Suprapubic skin (tissue), 4 donors: ENCODE measurements at places on chromosomes 12 and 14.

- DNase-seq: no peak
Observed at GRCh38 chr14:72555609-72556000, 338.3 kb downstream of the DPF3 start.

DNA sequence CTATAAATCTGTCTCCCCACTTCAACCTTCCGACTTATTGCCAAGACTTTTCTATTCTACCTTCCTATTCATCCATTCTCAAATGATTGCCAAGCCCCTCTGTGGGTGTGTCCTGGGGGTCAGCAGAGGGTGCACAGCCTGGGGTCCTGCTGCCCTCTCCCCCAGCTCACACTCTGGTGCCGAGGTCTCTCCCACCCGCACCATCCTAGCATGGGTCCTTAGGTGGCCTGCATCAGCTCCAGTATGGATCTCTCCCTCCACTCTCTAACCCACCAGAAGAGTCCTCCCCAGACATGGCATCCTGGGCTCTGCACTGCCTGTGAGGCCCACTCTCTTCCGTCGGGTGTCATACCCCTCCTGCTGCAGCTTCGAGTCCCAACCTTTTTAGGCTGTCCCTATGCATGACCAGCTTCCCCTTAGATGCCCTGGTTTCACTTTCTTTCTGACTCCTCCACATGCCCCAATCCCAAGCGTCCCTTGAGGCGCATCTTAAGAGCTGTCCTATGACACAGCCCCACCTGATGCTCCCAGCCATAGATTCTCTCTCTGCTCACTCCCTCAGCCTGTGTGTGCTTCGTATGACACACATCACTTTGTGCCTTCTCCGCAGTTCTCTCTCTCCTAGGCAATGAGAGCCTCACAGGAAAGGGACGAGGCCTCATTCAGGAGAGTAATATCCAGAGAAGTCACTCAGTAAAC, 43.9 kb downstream of the GIT2 start:
- no peak for DNase-seq

GRCh38 chr12:1553536-1553935, 40.8 kb downstream of the FBXL14 start:
- DNase-seq: peak; percentile 69

DNA sequence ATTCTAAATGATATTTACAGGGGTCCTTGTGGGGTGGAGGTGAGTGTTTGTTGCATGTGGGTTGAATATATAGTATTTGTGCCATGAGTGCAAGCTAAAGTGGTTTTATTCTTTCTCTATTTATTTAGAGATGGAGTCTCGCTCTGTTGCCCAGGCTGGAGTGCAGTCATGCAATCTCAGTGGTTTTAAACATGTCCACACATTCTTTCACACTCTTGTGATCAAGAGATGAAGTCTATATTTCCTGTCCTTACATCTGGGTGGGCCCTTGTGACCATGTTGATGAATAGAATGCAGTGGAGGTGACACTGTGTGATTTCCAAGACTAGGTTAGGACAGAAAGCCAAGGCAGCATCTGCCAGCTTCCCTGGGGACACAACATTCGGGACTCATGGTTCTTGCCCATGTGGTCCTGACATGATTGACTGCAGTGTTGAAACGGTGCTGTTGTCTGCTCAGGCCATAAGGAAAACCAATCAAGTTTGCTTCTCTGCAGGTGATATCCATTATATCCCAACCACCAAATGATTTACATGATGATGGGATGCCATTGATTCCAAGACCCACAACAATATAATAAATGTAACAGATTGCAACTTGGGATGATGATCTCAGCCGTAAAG, 172.6 kb downstream of the SUDS3 start:
- no peak for DNase-seq

- no peak for DNase-seq
Observed at GRCh38 chr14:73760598-73761586, 46.7 kb upstream of the PNMA1 start.

GRCh38 chr12:47553266-47553665, 152.6 kb downstream of the RPAP3 start:
- no peak for DNase-seq

GRCh38 chr14:46306267-46306666, 345.3 kb downstream of the RPL10L start:
- DNase-seq: no peak

DNA sequence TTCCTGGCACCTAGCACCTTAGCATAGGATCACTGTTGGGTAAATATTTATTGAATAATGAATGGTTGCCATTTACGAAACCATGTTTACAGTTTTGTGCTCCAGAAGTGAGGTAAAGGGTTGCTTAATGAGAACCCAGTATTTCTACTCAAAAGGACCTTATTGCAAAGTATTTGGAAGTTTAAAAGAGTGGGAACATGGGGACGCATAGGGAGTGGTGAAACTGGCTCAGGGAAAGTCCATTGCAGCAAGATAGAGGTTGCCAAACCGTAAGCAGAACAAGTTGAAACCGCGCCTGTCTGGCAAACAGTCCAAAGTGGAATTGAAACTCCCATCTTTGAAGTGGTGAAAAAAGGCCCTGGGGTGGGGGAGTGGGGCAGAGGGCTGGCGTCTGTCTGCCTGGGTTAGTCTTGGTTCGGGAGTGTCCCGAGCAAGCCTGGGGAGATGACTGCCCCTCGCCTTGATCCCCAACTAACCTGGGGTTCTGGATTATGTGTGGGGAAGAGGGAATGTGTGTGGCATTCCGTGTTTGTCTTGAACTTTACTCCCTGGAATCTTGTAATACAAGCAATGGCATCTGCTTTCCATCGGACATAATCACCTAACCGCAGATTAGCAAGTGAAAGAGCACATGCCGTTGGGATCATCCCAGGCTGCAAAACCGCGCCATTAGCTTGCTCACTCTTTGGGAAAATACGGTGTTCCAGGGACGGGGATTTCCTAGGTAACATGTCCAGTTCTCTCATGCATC, 7.2 kb downstream of the ALDH2 start:
- peak; percentile 93 for DNase-seq

DNA sequence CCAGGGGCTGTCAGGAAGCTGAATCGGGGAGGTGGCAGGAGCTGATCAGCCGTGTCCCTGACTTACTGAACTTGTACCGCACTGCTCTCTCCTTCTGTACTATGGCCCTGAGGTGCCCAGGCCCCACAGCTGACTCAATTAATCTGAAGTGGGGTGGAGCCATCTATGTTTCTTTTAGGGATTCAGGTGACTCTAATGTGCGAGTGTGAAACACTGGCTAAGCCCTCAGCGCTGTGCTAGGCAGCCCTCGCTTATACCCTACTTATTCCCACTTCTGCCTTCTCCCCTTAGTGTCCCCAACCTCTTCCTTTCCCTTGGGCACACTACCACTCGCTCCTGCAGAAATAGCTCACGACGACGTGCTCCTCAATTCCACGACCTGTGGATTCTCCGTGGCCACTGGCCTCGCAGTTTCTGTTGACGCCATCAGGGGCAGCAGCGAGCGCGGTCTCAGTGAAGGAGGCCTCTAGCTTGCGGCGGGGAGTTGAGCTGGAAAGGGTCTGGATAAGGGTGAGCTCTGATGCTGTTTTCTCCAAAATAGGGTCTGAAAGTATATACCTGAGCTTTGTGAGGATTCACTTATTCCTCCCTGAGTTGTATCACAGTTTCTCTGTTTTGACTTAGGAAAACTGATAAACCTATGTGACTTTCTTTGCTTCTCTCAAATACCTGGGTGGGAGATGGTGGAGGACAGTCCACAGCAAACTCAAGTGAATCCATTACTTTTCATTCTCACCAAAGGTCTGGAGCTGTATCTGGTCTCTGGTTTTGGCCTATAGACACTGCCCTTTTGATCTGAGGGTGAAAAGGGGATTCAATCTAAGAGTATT, 167.6 kb downstream of the SLC41A2 start:
- DNase-seq: no peak

DNA sequence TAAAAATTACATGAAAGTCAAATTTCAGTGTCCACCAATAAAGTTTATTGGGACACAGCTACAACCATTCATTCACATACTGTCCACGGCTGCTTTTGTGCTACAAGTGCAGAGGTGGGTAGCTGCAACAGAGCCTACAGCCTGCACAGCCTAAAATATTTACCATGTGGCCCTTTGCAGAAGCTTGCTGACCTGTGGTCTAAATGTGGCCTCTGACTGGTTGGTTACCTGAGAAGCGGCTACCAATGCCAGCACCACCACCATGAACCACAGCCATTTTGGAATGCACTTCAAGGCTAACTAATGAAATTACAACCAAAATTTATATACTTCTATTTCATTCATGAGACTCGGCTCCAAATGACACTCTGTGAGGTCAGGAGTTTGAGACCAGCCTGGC, 58.6 kb downstream of the NT5DC3 start:
- DNase-seq: no peak

DNA sequence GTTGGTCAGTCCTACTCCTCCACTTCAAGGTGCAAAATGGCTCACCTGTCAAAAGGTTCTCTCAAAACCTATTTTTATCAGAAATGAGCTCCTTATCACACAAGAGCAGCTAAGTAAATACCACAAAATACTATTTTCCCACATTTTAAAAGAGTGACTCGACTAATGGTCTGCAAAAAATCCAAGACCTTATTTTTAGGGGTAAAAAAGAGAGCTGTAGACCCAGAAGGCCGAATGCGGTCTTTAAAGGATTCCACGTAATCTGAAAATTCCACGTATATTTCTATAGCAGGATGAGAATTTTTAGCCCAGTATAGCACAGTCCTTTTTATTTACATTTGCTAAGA, 3.8 kb downstream of the C14orf93 start:
- no peak for DNase-seq

DNA sequence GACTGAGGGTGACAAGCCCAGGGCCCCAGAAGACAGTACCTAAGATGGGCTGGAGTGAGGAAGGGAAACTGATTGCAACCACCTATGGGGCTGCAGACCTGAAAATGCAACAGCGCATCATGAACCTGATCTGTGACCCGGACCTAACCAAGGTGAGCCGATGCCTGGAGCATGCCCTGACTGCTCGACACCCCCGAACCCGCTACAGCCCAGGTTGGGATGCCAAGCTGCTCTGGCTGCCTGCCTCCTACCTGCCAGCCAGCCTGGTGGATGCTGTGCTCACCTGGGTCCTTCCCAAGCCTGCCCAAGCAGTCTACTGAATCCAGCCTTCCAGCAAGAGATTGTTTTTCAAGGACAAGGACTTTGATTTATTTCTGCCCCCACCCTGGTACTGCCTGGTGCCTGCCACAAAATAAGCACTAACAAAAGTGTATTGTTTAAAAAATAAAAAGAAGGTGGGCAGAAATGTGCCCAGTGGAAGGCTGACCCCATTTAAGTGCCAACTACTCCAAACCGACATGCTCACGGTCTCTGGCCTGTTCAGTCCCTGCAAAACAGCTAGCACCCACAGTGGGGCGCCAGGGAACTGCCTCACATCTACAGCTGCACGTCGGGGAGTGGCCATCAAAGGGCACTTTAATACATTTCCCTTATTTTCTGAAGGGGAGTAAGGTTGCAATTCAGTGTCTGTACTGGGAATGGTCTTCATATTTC, 4.2 kb downstream of the RDH5 start:
- peak; percentile 84 for DNase-seq

GRCh38 chr14:95134304-95134933, 22.9 kb downstream of the DICER1 start:
- no peak for DNase-seq

DNA sequence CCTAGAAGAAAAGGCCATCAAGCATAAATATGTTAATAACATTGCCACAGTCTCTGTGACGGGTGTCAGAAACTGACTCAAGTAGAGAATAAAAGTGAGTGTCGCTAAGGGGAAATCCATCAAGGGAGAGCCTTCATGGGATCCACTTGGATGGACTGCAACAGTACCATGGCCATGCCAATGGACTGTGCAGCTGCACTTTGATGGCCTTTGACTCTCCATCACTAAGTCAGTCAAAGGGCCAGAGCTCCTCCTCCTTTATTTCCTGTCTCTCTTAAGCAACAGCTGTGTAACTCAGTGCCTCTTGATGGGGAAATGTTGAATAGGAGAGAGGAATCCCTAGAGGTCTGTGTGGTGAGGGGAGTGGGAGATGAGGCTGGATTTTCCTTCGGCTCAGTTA, 335.2 kb downstream of the BMP4 start:
- no peak for DNase-seq

DNA sequence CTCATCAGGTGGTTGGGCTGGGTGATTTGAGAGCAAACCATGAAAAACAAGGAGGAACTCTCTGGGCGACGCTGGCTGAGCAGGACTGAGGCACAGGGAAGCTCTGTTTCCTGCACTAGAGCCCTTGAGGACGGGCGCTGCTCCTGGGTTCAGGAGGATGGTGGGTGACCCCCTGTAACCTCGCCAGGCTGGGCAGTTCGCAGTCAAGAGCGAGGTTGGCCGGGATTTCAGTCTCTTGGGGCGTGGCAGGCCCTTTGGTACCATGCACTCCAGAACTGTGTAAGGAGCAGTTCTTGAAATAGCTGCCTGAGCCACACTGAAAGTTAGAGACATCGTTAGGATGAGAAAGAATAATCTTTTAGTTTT, 202.2 kb downstream of the TSPAN9 start:
- no peak for DNase-seq

DNA sequence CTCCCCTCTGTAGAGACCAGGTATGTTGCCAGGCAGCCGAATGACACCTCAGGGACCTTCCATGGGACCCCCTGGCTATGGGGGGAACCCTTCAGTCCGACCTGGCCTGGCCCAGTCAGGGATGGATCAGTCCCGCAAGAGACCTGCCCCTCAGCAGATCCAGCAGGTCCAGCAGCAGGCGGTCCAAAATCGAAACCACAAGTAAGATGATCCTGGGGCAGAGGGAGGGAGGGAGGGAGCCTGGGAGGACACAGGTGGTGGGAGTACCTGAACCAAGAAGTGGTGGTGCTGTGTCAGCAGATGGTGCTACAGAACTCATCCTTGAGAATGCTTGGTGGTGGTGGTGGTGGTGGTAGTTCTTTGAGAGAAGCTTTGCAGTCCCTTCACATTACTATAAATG, 1.0 kb downstream of the SMARCD1 start:
- no peak for DNase-seq

- peak; percentile 85 for DNase-seq
Observed at GRCh38 chr12:48817873-48818830, at the start of gene CACNB3. CACNB3 (plus strand) TSS chr12:48818496; CDS start chr12:48818930, 434 bp downstream.
